Natural killer cell (primary cell): ENCODE measurements at places on chromosomes 3 and 15. TPM values are rescaled to one million over a fixed set of nuclear protein-coding genes. Genes with fewer than 3 reads are reported as not detected.
A peak's percentile ranks its signal among the peaks of the same experiment; 100 is the strongest.

DNA sequence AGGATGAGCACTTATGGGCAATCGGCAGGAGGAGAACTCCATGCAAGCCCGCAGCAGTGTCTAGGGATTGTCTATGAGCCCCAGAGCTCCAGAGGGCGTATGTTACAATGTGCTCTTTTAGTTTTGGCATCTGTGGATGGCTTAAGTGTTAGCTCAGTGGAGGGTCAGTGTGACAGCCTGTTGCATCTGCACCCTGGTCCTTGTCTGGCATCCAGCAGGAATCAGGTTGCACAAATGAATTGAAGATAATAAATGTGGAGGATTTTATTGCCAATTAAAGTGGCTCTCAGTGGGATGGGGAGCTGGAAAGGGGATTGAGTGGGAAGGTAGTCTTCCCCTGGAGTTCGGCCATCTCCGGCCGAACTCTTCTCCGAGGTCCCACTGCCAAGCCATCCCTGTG is 11.8 kb upstream of the PRICKLE2 start:
- DNase-seq, result no peak
- H3K4me3 ChIP-seq, result no peak overlapping the region
- no peaks in the 10 kb centered on the region for H3K36me3 ChIP-seq
- no peaks in the 10 kb centered on the region for H3K4me1 ChIP-seq

Gene DPPA2
- not detected for total RNA-seq

Gene GOLGA6D
- not detected for total RNA-seq

DNA sequence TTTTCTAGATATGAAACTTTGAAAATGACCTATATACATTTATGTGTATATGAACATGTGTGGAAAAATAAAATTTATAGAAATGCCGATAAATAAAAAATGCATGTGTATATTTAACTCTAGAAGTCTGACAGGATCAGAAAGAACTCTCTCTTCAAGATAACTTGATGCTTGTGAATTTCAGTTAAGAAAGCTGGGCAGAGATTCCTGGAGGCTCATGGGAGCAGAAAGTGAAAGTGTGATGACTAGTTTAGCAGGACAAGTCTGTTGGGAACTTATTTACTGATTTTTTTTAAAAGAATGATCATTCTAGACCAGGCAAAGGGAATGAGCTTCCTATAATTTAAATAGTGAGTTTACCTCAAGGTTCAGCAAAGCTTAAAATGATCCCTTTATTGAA is 81.5 kb upstream of the KCNAB1 start:
- H3K27ac ChIP-seq, result no peak overlapping the region
- no peaks in the 10 kb centered on the region for H3K4me1 ChIP-seq
- DNase-seq, result no peak
- H3K27me3 ChIP-seq, result no peaks in the 10 kb centered on the region
- H3K36me3 ChIP-seq, result no peaks in the 10 kb centered on the region

Gene CCDC191
- total RNA-seq, result 5.5 TPM

- H3K36me3 ChIP-seq, result no peaks in the 10 kb centered on the region
- H3K4me3 ChIP-seq, result no peak overlapping the region
- no peak overlapping the region for H3K27ac ChIP-seq
- DNase-seq, result peak; percentile 47
- no peaks in the 10 kb centered on the region for H3K4me1 ChIP-seq
Observed at GRCh38 chr3:196537319-196537984, 22.3 kb upstream of the SMCO1 start.

DNA sequence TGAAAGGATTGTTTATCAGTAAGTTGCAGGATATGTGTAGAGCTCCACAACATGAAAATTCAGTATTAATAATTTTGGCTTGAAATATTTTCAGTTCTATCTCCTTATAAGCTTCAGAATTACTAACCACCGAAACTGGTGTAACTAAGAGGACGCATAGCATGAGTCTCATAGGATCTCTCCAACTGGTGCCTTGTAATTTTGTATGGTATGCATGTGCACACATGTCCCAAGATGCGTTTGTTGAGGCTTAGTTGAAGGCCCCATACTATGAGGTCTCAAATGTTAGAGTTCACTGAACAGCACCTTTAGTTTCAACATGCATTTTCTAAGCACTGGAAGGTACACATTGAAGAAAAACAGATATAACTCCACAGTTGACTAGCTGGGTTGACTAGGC is 195.4 kb downstream of the TP63 start:
- no peaks in the 10 kb centered on the region for H3K4me1 ChIP-seq
- no peak overlapping the region for H3K4me3 ChIP-seq
- no peaks in the 10 kb centered on the region for H3K27me3 ChIP-seq
- no peaks in the 10 kb centered on the region for H3K36me3 ChIP-seq
- no peak overlapping the region for H3K27ac ChIP-seq
- DNase-seq, result no peak

DNA sequence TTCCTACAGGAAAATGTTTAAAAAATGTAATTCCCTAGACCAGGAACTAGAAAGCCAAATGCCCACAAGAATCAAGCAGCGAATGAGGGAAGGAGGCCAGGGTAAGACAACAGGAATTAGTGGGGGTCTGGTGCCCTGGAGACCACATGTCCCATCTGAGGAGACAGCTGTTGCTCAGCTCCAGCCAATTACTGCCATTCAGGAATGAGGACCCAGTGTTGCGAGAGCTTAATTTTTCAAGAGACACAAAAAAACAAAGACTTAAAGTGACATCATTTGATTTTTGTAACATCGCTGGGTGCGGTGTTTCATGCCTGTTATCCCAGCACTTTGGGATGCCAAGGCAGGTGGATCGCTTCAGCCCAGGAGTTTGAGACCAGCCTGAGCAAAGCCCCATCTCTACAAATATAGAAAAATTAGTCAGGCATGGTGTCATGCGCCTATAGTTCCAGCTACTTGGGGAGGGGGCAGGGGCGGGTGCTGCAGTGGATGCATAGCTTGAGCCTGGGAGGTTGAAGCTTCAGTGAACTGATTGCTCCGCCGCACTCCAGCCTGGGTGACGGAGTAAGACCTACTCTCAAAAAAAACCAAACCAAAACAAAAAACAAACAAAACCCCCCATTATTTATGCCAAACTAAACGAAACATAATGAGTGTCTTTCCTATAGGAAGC is 52.8 kb upstream of the LRIG1 start:
- no peak overlapping the region for H3K27ac ChIP-seq
- DNase-seq, result no peak
- H3K4me1 ChIP-seq, result no peaks in the 10 kb centered on the region

- H3K4me1 ChIP-seq, result peaks cover 14% of the 10 kb centered on the region
- H3K4me3 ChIP-seq, result no peak overlapping the region
- no peaks in the 10 kb centered on the region for H3K27me3 ChIP-seq
- no peaks in the 10 kb centered on the region for H3K36me3 ChIP-seq
Observed at GRCh38 chr3:7874116-7874515, 627.5 kb upstream of the LMCD1 start.

DNA sequence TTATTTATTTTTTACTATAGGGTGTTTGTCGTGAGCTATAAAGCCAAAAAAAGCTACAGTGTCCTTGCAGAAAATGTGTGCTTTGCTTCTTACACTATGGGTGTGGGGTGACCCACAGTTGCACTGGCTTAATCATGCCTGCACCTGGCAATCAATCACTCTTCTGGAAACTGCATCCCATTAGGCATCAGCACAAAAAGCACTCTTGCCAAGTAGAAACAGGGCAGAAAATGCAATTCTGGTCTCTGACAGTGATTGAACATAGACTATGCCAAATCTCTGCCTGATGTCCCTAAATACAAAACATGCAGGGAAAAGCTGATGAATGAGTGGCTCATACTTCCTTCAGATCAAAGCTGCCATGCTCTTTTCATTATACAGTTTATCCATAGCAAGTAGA is 30.4 kb upstream of the PLAAT1 start:
- H3K36me3 ChIP-seq, result no peaks in the 10 kb centered on the region
- no peak overlapping the region for H3K4me3 ChIP-seq
- no peak overlapping the region for H3K27ac ChIP-seq
- DNase-seq, result no peak

Gene GP9
- total RNA-seq, result 0.86 TPM

GRCh38 chr3:135966271-135966961 is 888 bp downstream of the PPP2R3A start:
- DNase-seq, result no peak
- peaks cover 12% of the 10 kb centered on the region for H3K27me3 ChIP-seq
- no peak overlapping the region for H3K27ac ChIP-seq
- H3K36me3 ChIP-seq, result no peaks in the 10 kb centered on the region
- H3K4me1 ChIP-seq, result peaks cover 14% of the 10 kb centered on the region

- no peaks in the 10 kb centered on the region for H3K4me1 ChIP-seq
- no peak overlapping the region for H3K4me3 ChIP-seq
- no peak overlapping the region for H3K27ac ChIP-seq
- H3K27me3 ChIP-seq, result no peaks in the 10 kb centered on the region
- DNase-seq, result no peak
Observed at GRCh38 chr3:167346171-167346570, 33.9 kb downstream of the ZBBX start.

- H3K4me1 ChIP-seq, result no peaks in the 10 kb centered on the region
- H3K27me3 ChIP-seq, result no peaks in the 10 kb centered on the region
- H3K36me3 ChIP-seq, result no peaks in the 10 kb centered on the region
- H3K4me3 ChIP-seq, result no peak overlapping the region
Observed at GRCh38 chr3:116020989-116021388, 397.7 kb downstream of the GAP43 start.

DNA sequence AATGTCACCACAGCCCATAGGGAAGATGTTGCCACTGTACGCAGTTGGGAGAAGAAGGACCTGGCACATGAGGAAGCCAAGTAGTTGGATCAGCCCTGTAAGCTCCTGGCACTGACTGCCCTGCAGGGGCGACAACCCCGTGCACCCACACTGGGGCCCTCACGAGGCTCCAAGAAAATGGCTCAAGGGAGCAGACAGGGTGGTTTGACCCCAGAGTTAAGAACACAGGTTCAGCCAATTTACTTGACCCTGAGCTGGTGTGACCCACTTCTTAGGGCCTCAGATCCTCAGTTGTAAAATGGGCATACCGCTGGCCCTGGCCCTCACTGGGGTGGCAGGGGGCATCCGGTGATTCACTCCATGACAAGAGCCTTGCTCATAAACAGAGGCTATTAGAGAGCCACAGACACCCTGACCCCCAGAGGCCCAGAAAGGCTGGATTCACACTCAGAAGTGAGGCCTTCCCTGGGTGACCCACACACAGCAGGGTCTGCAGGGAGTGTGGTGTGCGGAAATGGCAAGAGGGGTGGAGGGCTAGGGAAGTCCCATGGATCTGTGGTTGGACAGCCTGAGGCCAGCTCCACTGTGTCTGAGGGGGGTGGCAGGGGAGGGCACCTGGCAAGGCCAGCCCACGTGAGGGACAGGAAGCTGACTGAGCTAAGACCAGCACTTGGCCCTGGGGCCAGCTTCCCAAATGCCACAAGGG is 1.7 kb upstream of the HHATL start:
- H3K4me1 ChIP-seq, result peaks cover 2% of the 10 kb centered on the region
- H3K27ac ChIP-seq, result no peak overlapping the region
- no peaks in the 10 kb centered on the region for H3K27me3 ChIP-seq
- DNase-seq, result no peak
- H3K36me3 ChIP-seq, result no peaks in the 10 kb centered on the region
- no peak overlapping the region for H3K4me3 ChIP-seq

DNA sequence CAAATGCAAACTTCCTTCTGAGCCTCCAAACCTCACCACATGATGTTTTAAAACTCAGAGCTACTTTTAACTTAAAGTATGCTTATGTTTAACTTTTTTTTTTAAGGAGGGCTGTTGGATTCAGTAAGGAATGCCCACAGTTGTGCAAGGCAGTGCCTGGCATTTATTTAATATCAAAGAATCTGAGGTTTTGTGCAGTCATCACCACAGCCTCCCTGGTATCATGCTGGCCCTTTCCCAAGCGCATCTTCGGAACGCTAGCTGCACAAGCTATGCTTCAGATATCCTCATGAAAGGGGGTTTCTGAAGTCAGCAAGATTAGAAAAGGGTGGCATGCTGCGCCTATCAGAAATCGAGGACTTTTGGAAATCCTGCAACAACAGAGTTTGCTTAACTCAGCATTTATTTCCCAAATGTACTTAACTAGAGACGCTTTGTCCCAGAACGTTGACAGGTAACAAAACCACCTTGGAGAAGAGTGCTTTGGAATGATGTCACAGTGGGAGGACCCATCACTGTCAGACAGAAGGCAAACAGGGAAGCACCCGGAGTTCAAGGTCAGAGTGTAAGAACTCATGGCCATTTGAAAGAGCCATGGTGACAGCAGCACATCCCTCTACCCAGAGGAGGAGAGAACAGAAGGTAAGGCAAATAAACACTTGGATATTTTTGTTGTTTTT is 120.2 kb upstream of the IGF1R start:
- H3K4me1 ChIP-seq, result no peaks in the 10 kb centered on the region
- no peak overlapping the region for H3K27ac ChIP-seq
- H3K4me3 ChIP-seq, result no peak overlapping the region
- H3K27me3 ChIP-seq, result no peaks in the 10 kb centered on the region
- DNase-seq, result no peak

DNA sequence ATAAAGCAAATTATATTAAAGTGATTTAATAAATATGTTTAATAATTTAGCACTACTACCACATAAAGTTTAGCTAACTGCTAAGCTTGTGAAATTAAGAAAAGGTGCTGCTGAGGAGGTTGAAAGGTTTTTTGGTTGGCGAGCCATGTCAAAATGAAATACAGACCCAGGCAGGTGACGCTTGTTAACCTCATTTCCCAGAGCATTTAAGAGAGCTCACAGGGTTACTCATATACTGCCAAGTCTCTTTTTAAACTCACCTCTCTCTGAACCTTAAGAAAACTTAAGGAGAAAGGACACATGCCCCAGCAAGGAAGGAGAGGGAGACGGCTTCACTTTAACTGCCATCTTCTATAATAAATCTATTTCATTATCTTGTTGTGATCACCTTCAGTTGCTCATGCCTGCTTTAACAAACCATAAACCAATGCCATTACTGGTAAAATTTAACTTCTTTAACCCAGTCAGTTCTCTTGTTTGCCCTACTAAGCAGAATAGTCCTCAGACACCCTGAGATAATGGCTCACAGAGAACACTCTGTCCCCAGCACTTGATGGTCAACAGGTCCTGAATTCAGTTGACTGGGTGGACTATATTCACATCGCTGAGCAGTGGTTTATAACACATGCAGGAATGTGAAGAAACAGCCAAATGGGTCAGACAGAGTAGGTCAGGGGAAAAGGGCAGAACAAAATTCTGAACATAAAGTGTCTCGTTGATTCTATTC is 540.1 kb downstream of the UNC13C start:
- no peak overlapping the region for H3K27ac ChIP-seq
- no peak for DNase-seq
- H3K27me3 ChIP-seq, result no peaks in the 10 kb centered on the region
- no peaks in the 10 kb centered on the region for H3K36me3 ChIP-seq
- H3K4me3 ChIP-seq, result no peak overlapping the region

Gene MTFMT
- 12.2 TPM for total RNA-seq

DNA sequence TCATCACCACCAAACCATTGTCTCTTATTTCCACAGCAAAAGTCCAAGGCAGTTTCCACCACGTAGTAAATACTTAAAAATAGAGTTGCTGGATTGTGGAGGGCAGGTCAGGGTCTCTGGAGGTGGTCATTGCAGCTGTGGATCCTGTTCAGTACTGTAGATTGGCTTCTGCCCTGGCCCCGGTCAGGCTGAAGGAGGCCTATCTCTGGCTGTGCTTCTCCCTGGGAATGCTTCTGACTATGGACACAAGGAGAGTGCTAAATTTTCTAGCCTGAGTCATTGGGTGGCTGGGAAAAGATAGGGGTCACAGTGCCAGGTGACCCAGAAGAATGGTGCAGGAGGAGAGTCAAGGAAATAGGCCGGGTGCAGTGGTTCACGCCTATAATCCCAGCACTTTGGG is 26.3 kb upstream of the GMPPB start:
- H3K27me3 ChIP-seq, result no peaks in the 10 kb centered on the region
- H3K4me1 ChIP-seq, result no peaks in the 10 kb centered on the region
- no peak overlapping the region for H3K4me3 ChIP-seq
- H3K27ac ChIP-seq, result no peak overlapping the region
- no peak for DNase-seq

- no peak overlapping the region for H3K27ac ChIP-seq
- no peaks in the 10 kb centered on the region for H3K4me1 ChIP-seq
- no peak for DNase-seq
- H3K36me3 ChIP-seq, result no peaks in the 10 kb centered on the region
Observed at GRCh38 chr3:179416681-179417080, 34.6 kb downstream of the GNB4 start.

Gene GUCA1C
- not detected for total RNA-seq
